ENCODE measurements at places on chromosomes 12 and 14.
A peak's percentile ranks its signal among the peaks of the same experiment; 100 is the strongest.

DNA sequence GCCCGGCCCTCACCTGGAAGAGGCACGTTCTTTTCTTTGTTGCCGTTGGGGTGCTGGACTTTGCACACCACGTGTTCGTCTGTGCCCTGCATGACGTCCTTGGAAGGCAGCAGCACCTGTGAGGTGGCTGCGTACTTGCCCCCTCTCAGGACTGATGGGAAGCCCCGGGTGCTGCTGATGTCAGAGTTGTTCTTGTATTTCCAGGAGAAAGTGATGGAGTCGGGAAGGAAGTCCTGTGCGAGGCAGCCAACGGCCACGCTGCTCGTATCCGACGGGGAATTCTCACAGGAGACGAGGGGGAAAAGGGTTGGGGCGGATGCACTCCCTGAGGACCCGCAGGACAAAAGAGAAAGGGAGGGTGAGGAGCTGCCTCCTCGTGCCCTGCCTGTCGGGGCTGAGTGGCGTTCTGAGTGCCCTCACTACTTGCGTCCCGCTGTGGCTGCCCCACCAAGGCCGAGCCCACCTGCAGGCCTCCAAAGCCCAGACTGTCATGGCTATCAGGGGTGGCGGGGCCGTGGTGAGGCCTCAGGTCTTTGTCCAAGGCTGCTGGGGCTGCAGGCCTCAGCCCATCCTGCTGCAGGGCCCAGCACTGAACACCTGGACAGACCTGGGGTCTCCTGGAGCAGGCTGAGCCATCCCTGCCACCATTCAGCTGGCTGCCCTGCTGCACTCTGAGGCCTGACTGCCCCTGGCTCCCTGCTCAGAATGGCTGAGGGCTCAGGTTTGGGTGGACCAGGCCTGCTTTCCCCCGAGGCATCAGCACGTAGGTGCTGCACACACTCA lies 329.7 kb downstream of the TMEM121 start:
- DNase-seq = no peak

DNA sequence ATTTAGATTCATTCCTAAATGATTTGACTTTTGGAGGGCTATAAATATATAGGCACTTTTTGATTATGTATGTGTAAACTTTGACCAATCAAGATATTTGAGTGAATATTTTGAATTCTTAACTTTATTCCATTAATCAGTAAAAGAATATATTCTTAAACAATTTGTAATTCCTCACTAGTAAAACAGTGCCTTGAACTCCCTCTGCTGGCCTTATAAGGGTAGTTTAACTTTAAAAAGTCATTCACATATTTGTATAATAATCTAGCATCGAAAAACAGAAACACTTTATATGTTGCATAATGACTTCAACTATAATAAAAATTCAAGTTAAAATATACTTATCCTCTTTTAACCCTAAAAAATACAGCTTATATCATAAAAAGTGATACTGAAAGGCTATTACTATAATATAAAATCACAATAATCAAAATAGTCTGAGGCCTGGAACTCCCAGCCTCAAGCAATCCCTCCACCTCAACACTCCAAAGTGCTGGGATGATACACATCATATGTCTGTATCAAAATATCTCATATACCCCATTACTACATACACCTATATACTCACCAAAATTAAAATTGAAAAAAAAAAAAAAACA lies 31.2 kb downstream of the CCDC59 start:
- DNase-seq = peak; percentile 40

DNA sequence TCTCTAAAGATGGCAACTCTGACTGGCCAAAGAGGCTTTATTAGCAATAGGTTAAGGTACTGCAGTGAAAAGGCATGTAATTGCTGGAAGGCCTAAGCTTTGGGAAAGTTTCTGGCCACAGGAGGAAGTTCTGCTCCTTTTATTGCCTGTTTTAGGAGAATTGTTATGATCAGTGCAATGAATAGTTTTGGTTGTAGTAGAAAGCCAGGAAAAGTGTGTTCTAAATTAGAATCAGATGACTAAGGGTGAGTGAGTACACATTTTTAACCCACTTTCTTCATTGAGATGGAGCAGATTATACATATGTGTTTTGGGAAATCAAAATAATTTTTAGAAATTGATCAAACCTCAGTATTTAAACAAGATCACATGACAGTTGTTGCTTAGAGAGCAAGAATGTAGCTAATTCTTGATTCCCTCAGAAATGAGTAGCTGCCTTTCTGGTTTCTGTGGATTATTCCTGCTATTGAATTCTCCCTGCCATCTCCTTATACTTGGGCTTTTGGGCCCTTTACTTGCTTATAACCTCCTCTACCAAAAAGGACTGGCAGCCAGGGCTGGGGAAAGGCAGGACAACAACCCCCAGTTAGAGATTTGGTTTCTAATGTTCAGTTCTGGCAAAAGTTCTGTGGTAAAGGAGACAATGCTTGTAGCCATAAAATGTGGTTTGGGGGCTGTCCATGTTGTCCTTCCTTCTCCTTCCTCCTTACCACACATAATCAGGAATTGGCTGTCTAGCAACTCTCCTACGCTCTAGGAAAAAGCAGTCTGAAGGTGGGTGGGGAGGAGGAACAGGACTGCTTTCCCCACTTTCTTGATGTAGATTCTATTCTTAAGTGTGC lies 217.1 kb downstream of the SLC38A4 start:
- no peak for DNase-seq

- DNase-seq = peak; percentile 18
Observed at GRCh38 chr14:49972823-49973222, 79.9 kb downstream of the ARF6 start.

DNA sequence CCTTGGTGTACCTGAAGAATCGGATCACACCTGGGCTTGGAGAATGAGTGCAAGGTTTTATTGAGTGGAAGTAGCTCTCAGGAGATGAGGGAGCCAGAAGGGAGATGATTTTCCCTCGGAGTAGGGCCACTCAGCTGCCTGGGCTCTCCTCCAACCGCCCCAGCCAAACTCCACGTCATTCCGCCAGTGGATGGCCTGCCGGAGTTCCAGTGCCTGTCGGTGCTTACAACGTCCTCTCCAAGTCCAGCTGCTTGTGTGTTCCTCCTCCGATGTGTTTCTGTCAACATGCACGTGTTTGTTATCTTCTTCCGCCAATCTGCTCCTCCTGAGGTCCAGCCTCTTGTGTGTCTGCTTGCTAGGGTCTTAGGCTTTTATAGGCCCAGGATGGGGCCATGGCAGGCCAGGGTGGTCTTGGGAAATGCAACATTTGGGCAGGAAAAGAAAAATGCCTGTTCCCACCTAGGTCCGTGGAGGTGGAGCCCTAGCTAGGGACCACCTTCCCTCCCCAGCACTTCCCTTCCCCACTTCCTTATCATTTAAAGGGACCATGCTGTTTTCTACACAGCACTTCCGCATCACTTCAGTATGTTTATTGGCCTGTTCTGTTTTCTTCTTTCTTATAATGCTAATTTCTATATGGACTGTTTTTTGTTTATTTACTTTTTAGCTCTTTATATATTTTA lies 343.2 kb downstream of the PDZRN4 start:
- DNase-seq = no peak

DNA sequence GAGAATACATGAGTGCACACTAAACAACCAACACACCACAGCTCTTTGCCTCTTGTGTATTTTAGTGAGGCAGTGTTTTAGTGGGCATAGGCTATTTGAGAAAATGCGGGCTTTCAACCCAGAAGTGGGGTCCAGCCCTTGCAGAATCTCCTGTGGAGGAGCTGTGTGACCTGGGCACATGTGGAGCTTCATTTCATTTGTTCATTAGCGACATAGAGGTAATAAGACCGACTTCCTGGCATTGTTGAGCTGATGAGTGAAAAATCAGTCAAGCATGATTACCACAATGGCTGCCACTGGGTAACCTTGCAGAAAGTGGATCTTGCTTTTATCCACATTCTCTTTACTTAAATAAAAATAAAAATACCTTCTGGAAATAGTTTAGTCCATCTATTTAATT lies 923.5 kb downstream of the BCL11B start:
- no peak for DNase-seq

DNA sequence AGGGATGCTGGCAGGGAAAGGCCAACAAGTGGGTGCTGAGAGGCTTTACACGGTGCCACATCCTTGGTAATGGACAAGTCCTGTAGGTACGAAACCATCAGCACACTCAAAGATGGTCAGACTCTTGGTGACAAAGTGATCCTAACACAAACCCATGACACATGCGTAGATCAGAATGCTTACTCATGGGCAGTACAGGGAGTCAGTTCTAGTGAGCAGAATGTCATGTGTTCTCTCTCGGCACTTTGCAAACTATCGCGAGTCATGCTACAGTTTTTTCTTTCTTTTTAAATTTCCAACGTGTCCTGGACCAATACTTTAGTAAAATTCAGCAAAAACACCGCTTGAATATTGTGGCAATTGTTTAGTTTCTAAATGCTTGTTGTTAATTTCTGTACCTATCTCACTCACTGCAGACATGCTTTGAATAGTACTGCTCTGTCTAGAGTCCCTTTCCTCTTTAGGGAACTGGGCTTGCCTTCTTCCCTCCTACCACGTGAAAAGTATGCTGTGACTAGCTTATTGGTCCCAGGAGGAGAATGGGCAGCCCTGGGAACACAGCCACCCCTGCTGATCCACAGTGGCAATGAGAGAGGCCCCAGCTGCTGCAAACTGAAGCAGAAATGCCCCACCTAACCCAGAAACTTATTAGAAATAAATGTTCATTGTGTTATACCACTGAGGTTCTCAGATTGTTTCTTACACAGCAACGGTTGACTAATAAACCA lies 62.4 kb downstream of the UBR7 start:
- DNase-seq = no peak

DNA sequence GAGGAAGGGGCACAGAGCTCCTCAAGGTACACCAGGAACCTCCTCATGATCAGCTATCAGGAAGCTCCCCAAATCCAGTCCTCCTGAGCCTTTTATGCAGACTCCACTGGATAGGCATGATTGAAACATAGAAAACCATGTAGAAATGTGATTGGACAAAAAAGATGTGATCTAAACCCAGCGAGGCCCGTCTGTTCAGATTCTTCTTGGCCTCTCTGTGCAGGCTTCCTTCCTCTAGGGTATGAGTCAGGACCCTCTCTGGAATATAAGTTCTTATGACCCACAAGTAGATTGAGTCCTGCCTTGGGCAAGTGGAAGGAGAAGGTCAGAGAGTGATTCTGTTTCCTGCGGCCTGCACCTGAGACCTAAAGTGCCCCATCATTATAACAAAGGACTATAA lies 166.3 kb downstream of the PHLDA1 start:
- DNase-seq = no peak

DNA sequence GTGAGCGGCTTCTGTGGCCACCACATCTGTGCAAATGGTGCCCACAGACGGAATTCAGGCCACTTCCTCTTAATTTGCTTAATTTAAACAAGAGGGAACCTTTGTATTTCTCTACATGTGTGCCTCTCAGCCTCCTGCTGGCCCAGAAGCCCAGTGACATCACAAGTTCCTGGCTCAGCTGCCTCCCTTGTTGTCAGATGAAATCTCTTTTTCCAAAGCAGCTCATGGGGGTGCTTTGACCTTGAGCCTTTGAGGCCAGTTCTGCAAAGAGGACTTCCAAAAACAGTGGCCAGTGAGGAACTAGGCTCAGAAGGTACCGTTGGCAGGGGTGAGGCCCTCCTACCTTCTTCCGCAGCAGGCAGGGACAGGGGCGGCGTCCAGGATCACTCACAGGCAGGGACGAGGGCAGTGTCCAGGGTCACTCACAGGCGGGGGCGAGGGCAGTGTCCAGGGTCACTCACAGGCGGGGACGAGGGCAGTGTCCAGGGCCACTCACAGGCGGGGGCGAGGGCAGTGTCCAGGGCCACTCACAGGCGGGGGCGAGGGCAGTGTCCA lies 35.0 kb upstream of the GALNT9 start:
- DNase-seq = no peak

DNA sequence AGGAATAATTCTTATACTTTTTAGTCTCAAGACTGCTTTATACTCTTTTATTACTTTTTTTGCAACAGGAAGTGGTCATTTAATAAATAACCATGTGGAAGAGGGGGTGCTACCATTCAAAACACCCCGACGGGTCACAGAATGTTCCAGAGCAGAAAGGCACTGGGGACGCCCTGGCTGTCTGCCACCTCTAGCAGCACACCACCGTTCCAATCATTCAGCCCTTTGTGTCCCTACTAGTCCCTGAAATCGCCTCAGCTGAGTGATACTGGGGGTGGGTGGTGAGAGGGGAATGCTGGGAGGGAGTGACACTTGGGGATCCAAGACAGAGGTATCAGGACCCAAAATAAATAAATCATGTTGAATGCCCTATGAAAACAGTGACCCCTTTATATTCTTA lies 52.4 kb downstream of the MON2 start:
- DNase-seq = no peak

DNA sequence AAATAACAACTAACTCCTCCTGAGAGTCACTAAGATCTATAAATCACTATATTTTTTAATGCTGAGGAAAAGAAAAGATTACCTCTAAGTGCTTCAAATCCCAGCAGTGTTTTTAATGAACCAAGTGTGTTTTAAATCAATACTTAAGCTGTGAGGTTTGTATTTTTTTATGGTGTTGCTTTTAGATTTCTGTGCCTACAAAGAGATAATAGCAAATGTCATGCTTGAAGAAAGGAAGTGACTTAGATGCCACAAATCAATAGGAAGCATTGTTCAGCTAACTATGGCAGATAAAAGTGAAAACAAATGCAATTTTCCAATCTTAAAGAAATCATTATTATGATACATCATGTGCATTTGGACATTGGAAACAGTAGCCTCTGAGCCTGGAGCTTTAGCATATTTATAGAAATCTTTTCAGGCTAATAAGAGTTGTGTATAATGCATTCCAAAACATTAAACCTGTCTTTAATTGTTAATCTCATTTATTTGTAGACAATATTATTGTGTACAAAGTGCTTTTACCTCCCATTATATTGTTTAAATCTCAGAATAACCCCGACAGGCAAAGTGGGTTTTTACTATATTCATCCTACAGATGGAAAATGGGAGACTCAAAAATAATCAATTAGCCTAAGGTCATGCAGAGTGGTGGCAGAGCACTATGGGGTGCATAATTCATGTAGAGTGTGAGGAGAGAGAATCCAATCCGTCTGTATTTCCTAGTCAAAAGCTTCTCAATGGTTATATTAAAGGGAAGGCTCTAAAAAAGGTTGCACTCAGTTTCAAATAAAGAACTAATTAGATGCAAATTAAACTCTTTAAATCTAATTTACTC lies 486.2 kb downstream of the NAV3 start:
- peak; percentile 56 for DNase-seq

DNA sequence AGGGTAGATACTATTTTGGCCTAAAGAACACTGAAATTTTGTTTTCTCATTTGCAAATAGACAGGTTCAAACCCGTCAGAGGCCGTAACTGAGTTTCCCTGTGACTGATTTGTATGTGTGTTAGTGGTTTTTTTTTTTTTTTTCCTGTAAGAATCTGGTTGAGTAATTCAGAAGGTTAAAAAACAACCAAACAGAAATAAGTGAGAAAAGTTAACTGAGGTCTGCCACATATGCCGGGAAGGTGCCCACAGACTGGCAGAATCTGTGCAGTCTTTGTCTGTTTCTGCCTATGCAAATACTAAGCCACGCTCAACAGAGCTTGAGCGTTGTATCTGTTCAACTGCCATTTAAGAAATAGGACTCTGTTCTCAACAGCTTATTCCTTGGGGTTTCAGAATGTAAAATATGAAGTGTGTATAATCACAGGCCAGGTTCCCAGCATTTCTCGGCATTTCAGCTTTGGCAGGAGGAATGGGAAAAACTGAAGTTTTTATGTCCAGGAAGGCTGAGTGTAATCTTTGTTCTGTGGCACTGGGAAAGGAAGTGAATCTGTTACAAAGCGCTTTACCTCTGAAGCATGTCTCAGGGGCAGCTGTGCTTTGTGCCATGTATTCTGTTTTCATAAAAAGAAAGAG lies 181.9 kb downstream of the PRKCH start:
- DNase-seq = no peak

- DNase-seq = no peak
Observed at GRCh38 chr14:24607081-24607480, 2.4 kb downstream of the GZMH start.
